Psoas muscle (tissue), 8 donors: ENCODE measurements at places on chromosomes 5 and 9. TPM values are rescaled to one million over a fixed set of nuclear protein-coding genes. Genes with fewer than 3 reads are reported as not detected.

The GRIA1 gene
- total RNA-seq, result 0.42 TPM

- no peak for DNase-seq
These were observed 8.1 kb downstream of the UBQLN1 start for GRCh38 chr9:83699615-83700014.

The GMCL2 gene
- not detected for total RNA-seq

- no peak for DNase-seq
These were observed 24.5 kb downstream of the MRPS30 start for GRCh38 chr5:44833249-44833648.

The KLF4 gene
- 11.6 TPM for total RNA-seq

DNA sequence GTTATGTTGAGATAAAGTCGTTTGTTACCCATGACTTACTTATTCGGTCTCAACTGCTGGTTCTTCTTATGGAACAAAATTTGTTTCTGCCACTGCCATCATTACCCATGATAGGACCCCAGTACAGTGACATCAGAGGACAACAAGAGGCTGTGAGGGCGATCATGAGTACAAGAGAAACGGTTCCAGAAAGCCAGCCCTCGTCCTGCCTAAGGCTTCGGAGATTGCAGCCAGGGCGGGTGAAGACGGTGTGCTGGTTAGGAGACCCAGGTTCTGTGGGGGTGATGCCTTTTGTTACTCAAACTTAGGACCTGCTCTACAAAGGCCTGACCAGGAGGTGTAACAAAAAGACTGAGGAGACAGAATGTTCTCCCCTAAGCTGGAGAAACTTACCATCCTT, 10.9 kb downstream of the FYB1 start:
- no peak for DNase-seq

DNA sequence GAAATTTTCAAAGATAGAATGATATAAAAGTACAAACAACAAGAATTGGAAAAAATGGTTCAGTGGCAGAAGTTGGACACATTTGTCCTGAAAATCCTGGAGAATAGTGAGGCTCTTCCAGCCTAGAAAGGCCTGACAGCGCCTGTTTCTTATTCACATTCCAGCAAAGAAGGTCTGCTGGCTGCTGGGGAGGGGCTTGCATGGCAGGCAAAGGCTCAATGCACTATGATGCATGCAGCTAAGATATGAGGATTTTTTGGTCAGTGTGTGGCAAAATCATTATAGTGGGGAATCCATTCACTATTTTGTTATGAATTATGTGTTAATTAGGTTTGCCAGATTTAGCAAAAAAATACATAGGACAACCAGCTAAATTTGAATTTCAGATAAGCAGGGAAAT, 243.9 kb upstream of the SLC30A5 start:
- no peak for DNase-seq

GRCh38 chr9:92550765-92551164, 15.0 kb upstream of the ECM2 start:
- no peak for DNase-seq

The SPRY4 gene
- 6.2 TPM for total RNA-seq

The RMRP gene
- 8,713 TPM for total RNA-seq

The TMCO6 gene
- 4.2 TPM for total RNA-seq

GRCh38 chr5:106401561-106401960, 1269.2 kb downstream of the EFNA5 start:
- DNase-seq, result no peak

DNA sequence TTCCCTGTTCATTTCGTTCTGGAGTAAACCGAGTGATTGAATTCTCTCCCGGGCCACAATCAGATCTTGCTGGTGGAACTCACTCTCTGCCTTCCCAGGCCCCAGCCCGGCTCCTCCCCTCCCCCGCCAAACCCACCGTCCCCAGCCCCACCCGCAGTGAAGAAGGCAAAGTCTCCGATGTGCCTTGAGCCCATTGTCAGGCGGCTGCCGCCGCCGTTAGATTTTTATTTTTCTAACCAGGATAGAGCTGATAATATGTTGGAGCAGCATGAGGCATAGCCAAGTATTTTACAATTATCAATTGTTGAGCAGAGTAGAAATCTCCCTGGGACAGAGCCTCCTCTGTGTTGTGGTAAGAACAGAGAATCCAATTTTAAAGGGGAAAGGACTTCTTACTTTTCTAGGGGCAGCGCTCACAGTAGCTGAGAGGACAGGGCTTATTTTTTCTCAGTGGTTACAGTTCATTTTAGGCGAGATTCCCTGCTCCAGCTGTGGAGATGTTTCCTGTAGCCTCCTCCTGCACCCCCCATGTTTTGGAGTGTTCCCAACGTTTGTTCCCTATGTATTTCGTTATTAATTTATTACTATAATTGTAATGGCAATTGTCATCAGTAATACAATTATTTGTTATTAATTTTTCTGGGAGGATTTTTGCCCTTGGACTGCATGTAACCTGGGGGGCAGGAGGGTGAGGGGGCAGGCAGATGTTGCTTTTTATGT, 1.3 kb downstream of the PSAT1 start:
- no peak for DNase-seq

The RASEF gene
- 0.11 TPM for total RNA-seq

The CLIC3 gene
- total RNA-seq, result 0.90 TPM

DNA sequence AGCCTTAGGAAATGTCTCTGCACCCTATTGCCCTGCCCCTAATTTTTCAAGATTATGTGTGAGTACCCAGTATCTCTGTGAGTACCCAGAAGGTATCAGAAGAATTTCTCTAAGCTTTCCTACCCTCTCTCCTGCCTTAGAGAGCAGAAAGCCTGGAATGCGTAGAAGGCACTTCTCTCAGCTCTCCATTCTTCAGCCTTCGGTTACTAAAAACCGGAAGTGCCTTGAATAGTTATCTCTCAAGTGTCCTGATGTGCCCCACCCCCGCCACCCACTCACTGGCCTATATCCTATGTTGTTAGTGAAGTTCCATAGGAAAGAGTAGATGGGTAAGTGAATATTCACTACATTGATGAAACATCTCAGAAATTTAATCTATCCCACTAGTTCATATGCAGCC, 210.7 kb upstream of the CDH10 start:
- DNase-seq, result no peak

The SHISAL2B gene
- not detected for total RNA-seq

DNA sequence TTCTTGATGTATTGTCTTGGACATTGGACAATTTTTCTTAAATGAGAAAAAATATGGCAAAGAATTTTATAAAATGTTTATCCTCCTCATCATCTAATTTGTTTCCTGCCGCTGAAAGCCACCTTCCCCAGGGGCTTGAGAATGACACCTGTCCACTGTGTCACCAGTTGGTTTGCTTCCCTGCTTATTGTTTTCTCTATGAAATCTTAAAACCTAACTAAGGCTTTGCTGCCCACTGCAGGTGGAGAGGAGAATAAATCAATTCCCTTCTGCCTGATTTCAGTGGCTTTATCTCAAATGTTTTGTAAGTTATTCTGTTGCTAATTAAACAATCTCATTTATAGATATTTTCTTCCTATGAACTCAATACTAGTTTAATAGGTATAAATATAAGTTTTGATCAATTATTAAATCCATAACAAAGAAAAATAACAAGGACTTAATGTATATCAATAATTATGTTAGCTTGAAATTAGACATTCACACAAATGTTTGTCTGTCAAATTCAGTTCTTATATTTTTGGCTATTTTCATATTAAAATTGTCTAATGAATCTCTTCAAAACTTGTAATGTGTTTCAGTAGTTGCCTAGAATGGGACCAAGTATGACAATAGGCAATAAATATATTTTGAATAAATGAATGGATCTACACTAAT, 822.5 kb downstream of the PTPRD start:
- no peak for DNase-seq

- DNase-seq, result no peak
These were observed 945 bp downstream of the ANKDD1B start for GRCh38 chr5:75612226-75612569.

DNA sequence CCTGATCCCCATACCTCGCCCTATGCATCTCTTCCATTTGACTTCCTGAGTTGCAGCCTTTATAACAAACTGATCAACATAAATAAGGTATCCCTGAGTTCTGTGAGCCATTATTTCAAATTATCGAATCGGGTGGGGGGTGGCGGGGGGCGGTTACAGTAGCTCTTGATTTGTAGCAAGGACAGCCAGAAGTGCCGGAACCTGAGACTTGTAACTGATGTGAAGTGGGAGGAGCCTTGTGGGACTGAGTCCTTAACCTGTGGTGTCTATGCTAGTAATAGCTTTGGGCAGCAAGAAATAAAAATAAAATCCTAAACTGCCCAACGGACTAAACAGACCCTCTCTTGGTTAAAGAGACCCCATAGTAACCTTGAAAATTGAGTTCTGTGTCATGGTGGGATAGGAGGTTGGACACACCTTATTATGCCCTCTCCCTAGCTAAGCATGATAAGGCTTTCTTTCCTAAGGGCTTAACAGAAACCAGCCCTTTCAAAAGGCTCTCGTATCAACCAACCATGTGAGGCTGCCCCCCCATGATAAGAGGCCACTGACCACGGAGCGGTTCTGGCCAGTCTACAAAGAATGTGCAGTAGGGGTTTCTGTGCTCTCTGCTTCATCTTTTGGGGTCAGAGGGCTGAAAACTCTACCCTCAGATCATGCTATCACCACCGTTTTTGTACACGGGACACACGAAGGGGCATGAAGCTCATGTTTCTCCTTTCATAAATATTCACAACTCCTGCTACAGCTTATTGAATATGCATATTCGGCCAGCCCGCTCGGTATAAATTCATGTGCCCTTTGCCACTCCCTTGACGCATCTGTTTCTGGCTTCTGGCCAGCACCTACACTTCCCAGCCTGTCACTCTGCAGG, 39.5 kb upstream of the IQGAP2 start:
- no peak for DNase-seq

DNA sequence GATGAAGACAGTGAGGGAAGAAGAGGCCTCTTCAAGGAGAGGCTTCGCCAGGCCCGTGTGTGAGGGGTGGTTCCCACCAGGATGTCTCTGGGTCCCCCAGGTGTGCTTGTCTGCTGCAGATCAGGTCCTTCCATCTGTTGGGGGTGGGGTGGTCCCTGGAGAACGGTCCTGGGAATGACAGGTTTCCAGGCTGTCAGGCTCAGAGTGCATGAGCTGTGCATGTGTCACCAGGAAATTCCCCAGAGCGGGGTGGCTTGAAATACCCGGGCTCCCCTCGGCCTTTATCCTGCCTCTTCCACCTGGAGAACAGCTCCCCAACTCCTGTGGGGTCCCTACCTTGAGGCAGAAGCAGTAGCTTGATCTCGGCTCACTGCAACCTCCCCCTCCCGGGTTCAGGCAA, 118.8 kb downstream of the GAPVD1 start:
- peak; percentile 6 for DNase-seq

DNA sequence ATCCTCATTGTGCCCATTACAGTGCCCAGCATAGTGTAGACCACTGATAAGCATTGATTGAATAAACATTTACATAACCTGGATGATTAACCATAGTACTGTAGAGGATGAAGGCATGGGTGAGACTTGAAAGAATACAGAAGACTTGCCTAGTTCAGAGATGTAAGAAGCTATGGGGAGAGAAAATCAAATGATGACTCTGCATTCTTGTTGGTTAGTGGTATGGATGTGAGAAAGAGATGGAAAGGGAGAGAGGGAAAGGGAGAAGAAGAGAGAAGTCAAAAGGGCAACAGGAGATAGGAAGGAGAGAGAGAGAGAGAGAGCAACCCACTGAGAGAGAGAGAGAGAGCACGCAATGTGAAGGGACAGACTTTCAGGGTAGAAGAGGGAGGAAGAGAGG, 26.8 kb downstream of the YIPF5 start:
- no peak for DNase-seq

The SLC6A19 gene
- not detected for total RNA-seq

The TMEM252 gene
- not detected for total RNA-seq

The PCDHA1 gene
- 0.10 TPM for total RNA-seq

DNA sequence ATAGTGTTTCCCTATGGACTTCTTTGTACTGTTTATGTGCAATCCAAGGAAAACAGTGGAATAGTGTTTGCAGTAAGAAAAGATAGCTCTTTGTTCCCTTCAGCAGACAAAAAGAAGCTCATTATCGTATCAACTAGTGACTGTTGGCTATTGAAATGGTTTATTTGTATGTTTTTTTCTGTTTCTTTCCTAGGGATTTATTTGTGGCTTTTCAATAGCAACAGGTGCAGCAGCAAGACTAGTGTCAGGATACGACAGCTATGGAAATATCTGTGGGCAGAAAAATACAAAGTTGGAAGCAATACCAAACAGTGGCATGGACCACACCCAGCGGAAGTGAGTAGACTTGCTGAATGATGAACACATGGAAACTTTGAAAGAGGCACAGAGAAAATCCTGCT, 65.1 kb downstream of the SLC44A1 start:
- no peak for DNase-seq

DNA sequence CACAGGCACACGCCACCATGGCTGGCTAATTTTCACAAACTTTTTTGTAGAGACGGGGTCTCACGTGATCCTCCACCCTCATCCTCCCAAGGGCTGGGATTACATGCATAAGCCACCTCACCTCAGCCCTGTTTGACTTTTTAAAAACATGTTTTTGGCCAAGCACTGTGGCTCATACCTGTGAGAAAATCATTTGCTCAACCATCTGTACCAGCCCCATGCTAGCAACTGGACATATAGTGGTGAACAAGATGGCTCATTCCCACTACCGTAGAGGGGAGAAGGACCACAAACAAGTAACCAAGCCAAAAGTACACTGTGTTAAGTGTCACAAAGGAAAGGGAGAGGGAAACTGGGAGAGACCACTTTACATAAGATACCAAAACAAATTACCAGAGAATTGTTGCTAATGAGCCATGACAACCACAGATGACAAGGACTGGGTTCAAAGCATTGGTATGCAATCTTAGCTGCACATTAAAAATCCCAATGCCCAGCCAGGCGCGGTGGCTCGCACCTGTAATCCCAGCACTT, 19.2 kb downstream of the PPP2CA start:
- DNase-seq, result no peak

GRCh38 chr9:6965566-6965965, 207.8 kb downstream of the KDM4C start:
- DNase-seq, result no peak

The TTC23L gene
- total RNA-seq, result not detected

DNA sequence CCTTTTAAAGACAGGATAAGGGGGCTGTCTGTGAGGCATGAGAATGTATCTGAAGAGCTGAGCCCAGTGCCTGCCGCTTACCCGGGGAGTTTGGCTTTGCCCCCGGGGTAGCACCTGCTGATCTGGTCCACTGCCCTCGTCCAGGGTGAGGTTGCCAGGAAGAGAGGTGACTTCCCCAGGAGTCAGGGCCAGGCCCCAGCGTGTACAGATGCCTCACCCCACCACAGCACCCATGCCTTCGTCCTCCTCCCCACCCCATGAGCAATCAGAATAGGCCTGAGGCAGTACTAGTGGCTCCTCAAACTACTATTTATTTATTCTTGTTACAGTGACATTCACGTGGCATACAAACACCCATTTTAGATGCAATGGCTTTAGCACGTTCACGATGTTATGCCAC, 15.7 kb upstream of the AIF1L start:
- DNase-seq, result no peak

The ENTPD8 gene
- total RNA-seq, result not detected

The CFAP157 gene
- total RNA-seq, result not detected

- DNase-seq, result no peak
These were observed 6.2 kb downstream of the SKP2 start for GRCh38 chr5:36158144-36158543.

The NUTM2G gene
- not detected for total RNA-seq
